ENCODE measurements at places on chromosomes 2 and 18. TPM values are rescaled to one million over a fixed set of nuclear protein-coding genes. Genes with fewer than 3 reads are reported as not detected.
A peak's percentile ranks its signal among the peaks of the same experiment; 100 is the strongest.

- DNase-seq = no peak
Observed at GRCh38 chr2:71064754-71065621, 3.5 kb upstream of the NAGK start.

DNA sequence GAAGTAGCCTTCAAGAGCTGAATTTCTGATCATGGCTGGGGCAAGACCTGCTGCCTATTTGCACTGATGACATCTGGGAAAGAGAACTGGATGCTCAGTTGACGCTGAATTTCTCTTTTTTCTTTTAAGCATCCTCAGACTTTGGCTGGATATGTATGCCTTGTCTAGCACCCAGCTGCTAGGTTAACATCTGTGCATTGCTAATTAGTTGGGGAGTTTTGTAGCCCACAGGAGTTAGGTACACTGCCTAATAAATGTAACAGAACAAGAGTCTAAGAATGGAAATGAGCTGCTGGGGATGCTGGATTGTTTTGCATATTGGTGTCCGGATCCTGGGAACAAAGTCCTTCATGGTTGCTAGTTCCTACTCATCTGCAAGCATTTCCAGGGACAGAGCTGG, 40.9 kb upstream of the STPG4 start:
- no peak for DNase-seq

- DNase-seq = peak; percentile 31
Observed at GRCh38 chr2:224849264-224849663, 133.1 kb upstream of the CCDC195 start.

DNA sequence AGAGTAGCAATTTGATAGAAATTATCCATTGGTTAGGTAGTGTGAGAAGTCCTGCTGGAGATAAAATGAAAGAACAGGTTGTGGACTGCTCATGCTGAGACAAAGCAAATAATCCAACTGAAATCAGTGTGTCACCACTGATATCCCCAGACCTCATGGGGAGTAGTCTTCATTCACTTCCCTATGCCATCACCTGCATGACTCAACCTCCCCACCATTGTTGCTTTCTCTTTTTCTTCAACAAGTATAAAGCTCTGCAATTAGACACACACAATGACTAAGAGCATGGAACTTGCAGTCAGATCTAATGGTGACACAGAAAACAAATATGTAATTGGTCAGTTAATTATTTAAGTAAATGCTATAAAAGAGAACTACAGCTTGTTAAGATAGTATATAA, 475.3 kb downstream of the RIT2 start:
- no peak for DNase-seq

Gene TRIM54
- total RNA-seq = not detected

Gene SLC8A1
- total RNA-seq = 156 TPM

Gene L3MBTL4
- total RNA-seq = 2.0 TPM

Gene REG1B
- not detected for total RNA-seq

All from esophagus muscularis mucosa (tissue), 4 donors.